ENCODE measurements at places on chromosomes 13 and 19. TPM values are rescaled to one million over a fixed set of nuclear protein-coding genes. Genes with fewer than 3 reads are reported as not detected.

Gene MAMSTR
- total RNA-seq = 0.28 TPM

Gene ZNF506
- 0.53 TPM for total RNA-seq

Gene CLDND2
- total RNA-seq = 5.1 TPM

Gene IZUMO1
- total RNA-seq = not detected

Gene NPAS1
- 5.5 TPM for total RNA-seq
